Stimulated activated CD8-positive, alpha-beta memory T cell treated with anti-CD3 and anti-CD28 coated beads, Interleukin-7, amount 100 ng/mL, for 1 hour (primary cell): ENCODE measurements at places on chromosomes 12 and 14.

- no peak for DNase-seq
These were observed 340.0 kb downstream of the TRHDE start for GRCh38 chr12:72612171-72612570.

GRCh38 chr14:44658389-44658696, 151.3 kb upstream of the FSCB start:
- no peak for DNase-seq

GRCh38 chr12:131035245-131035681, 81.6 kb downstream of the ADGRD1 start:
- no peak for DNase-seq

GRCh38 chr14:98189511-98189910, 1082.5 kb downstream of the BCL11B start:
- DNase-seq: no peak

- no peak for DNase-seq
These were observed 2.6 kb upstream of the DNAAF2 start for GRCh38 chr14:49637534-49638078.

DNA sequence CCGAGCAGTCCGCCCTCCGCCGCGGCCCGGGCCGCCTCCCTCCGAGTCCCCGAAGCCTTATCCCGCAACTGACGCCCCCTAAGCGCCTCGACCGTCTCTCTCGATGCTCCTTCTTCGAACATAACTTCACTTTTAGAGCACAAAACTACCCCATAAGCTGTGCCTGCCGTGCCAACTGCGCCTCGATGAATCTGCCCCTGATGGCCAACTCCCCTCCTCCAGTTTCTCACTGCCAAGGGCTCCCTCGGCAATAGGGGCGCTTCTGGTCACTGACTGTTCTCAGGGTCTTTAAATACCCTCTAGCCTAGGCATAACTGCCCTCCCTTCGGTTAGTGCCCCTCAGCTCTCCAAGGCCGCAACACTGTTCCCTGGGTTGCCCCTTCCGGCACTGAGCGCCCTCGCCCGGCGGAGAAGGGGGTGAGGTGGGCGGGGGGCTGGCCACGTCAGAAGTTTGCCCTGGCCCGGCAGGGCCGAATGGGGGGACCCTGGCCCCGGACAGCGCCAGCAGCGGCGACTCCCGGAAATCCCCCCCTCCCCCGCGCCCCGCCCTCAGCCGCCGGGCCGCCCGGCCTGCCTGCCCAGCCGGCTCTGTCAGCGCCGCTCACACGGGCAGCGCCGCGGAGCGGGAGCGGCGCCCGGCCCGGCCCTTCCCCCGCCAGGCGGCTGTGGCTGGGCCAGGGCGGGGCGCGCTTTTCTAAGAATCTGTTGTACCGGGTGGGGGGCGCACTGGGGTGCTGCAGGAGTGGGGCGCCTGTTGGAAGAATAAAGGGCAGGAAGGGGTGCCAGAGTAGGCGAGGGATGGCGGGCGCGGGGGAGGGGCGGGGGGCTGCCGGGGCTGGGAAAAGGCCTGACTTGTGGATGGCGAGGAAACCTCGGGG, 10.6 kb downstream of the RARG start:
- DNase-seq: no peak

DNA sequence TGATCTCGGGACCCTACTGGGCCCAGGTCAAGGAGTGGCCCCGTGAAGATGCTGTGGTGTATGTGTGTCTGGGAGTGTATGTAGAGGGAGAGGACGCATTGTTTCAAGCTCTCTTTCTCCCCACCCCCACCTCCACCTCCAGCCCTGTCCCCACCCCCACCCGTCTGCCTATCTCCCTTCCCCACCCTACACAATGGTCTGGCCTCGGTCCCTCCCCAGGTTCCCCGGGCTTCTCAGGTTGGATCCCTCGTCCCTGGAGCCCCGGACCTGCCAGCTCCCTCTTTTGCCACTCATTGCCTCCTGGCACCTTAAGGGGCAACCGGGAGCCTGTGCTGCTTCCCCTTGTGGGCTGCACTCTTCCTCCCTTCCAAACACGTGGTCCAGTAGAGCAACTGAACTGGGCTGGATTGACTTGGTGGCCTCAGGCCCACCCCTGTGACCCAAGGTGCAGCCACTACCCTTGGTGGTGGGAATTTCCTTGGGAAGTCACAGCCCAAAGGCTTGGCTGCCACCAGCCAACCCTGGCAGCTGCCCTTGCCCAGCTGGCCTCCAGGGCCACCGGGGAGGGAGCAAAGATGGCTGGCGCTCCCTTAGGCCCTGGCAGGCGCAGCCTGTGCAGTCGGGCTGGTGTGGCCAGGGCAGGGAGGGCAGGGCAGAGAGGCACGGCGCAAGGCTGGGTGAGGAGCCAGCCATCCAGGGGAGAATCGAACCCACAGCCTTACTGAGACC, 628 bp downstream of the VRTN start:
- no peak for DNase-seq

- DNase-seq: no peak
These were observed 31.2 kb upstream of the OAS1 start for GRCh38 chr12:112875608-112876007.

GRCh38 chr12:69149270-69149669, 90.1 kb upstream of the CPSF6 start:
- DNase-seq: no peak

DNA sequence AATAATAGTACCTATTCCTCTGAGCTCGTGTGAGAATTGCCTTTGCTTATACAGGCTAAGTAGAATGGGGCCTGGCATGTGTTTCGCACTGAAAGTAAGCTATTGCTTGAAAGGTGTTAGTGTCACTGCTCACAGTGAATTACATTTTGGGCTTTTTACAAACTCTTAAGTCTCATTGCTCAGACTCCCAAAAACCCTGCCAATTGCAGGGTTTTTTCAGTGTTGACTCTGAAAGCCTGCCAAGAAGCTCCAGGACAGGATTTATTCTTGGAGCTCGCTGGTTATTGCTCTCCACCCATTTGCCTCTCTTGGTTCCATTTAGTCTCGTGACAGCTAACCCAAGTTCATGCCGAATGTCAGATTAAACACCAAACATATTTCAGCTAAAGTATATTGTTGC, 39.8 kb downstream of the NOPCHAP1 start:
- DNase-seq: no peak

GRCh38 chr14:68307790-68308168, 485.1 kb downstream of the ZFP36L1 start:
- no peak for DNase-seq
